ENCODE measurements at places on chromosomes 6 and 20. TPM values are rescaled to one million over a fixed set of nuclear protein-coding genes. Genes with fewer than 3 reads are reported as not detected.

Gene ISM1
- 2.4 TPM for total RNA-seq

Gene CLPSL1
- not detected for total RNA-seq

Gene RSPH4A
- total RNA-seq: 0.20 TPM

Gene PREX1
- 9.5 TPM for total RNA-seq

DNA sequence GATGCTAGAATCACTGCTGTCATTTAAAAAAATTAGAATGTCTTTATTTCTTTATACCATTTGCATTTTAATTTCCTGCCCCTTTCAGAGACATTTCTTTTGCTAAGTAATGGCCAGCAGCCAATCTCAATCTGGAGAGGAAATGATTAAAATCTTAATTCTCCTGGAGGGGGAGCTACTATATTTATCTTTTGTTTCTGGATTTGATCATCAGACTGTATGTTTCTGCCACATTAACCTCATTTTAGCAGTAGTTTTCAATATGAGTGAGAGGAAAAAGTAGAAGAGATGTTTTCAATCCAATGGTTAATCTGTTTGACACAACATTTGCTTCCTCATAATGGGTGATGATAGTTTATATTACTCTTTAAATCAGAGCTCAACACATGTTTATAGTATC lies 138.0 kb downstream of the FUT9 start:
- no peaks in the 10 kb centered on the region for H3K36me3 ChIP-seq
- no peak overlapping the region for H3K27ac ChIP-seq
- H3K4me3 ChIP-seq: no peak overlapping the region
- no peaks in the 10 kb centered on the region for H3K4me1 ChIP-seq
- H3K27me3 ChIP-seq: no peaks in the 10 kb centered on the region

- H3K27ac ChIP-seq: no peak overlapping the region
- no peak overlapping the region for H3K4me3 ChIP-seq
- H3K36me3 ChIP-seq: no peaks in the 10 kb centered on the region
- H3K4me1 ChIP-seq: no peaks in the 10 kb centered on the region
These were observed 123.6 kb downstream of the BFSP1 start for GRCh38 chr20:17407550-17407949.

- no peak overlapping the region for H3K27ac ChIP-seq
- H3K27me3 ChIP-seq: no peaks in the 10 kb centered on the region
- no peak overlapping the region for H3K4me3 ChIP-seq
- no peaks in the 10 kb centered on the region for H3K36me3 ChIP-seq
- H3K4me1 ChIP-seq: no peaks in the 10 kb centered on the region
These were observed 112.1 kb upstream of the ASF1A start for GRCh38 chr6:118781897-118782296.

DNA sequence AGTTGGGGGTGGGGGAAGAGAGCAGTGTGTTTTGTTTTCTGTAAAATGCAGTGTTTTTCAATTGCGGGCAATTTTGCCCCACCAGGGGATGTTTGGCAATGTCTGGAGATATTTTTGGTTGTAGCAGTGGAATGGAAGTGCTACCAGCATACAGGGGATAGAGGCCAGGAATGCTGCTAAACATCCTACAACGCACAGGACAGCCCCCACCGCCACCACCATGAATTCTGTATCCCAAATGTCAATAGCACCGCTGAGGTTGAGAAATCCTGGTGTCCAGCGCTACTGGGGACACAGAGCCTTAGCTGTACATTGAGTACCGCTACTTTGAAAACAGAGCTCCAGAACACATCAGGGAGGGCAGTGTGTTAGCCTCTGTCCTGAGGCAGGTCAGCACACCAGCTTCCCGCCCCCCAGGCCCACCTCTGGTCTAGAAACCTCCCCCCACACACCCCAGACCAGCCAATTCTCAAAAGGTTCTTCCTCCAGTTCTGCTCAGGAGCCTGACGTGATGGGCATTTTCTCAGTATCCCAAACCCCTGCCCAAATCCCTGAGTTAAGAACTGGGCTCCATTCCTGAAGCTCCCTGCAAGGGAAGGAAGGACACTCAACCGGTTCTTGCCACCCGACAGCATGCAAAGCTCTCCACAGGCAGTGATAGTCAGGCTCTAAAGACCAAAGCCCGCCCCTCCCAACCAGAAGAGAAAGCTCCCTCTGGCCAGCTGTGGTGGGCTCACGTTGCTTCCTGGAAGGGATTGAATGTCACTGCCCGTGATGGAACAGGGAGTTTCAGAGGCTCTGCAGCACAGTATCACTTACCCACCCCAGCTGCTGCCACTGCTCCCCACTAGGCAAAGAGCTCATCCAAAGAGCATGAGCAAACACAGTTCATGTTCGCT lies 321.5 kb upstream of the JARID2 start:
- H3K27me3 ChIP-seq: no peaks in the 10 kb centered on the region
- no peak for DNase-seq
- no peaks in the 10 kb centered on the region for H3K36me3 ChIP-seq

GRCh38 chr20:17912916-17913315 lies 55.7 kb downstream of the SNX5 start:
- no peaks in the 10 kb centered on the region for H3K36me3 ChIP-seq
- H3K27me3 ChIP-seq: no peaks in the 10 kb centered on the region
- H3K4me1 ChIP-seq: peaks cover under 1% of the 10 kb centered on the region
- H3K4me3 ChIP-seq: no peak overlapping the region
- no peak for DNase-seq

DNA sequence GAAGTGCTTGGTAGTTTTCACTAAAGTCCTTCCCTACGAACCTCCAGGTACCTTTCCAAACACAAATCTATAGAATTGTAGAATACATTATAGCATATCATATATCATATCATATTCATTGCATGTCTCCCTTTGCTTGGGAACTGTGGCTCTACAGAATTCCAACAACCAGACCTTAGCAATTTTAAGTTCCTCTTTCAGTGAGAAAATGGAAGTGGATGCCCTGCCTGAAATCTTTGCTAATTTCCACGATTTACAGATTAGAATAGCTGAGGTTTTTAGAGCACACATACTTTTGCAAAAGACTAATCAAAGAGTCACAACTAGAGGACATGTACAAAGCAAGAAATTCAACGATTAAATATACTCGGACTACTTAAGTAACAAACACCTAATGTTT lies 78.6 kb downstream of the TNFRSF21 start:
- H3K27ac ChIP-seq: no peak overlapping the region
- H3K4me3 ChIP-seq: no peak overlapping the region
- H3K36me3 ChIP-seq: no peaks in the 10 kb centered on the region
- H3K27me3 ChIP-seq: no peaks in the 10 kb centered on the region
